Naive thymus-derived CD4-positive, alpha-beta T cell (primary cell): ENCODE measurements at places on chromosomes 1 and 21.
A peak's percentile ranks its signal among the peaks of the same experiment; 100 is the strongest.

- DNase-seq = no peak
Measured at GRCh38 chr1:43366179-43366578, 1.6 kb downstream of the ELOVL1 start.

GRCh38 chr1:36367066-36367465, 18.7 kb downstream of the STK40 start:
- DNase-seq = peak; percentile 73

GRCh38 chr1:235108876-235109275, 19.8 kb downstream of the TOMM20 start:
- peak; percentile 12 for DNase-seq

GRCh38 chr1:101120868-101121267, 95.3 kb upstream of the DPH5 start:
- DNase-seq = no peak

- no peak for DNase-seq
Measured at GRCh38 chr1:160399544-160400222, 681 bp upstream of the VANGL2 start.
